ENCODE measurements at places on chromosomes 4 and X.

DNA sequence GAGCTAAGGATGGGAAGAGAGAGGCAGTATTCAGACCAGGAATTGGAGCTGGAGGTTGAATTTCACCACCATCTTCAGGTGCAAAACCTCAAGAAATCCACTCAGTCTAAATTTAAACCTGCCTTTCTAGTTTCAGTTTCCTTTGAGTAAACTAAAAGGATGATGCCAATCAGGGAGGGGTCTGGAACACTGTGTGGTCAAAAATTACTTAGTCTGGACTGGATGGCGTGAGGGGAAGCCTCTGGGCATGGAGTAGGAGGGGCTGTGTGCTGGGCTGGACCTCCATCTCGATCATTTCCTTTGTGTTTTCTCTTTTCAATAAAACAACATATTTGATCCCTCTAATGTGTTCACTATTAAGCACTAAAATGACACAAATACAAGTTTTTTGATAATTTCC is 120.1 kb downstream of the GC start:
- no peak for DNase-seq

DNA sequence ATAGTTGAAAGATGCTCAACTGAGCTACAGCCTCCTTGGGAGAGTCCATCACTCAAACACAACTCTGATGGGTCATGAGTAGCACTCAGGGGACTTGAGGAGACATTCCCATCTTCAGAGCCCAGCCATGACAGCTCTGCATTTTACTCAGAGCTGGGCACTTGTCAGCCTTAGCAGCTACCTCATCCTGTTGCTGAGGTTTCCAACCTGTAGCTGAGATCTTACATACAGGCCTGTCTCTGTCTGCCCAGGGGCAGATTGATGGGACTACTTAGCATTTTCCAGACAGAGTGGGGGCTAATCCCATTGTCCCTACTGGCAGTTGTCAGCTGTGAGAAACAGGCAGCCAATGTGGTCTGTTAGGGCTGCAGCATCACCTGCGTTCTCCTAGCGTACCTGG is 3.5 kb downstream of the FHDC1 start:
- no peak for DNase-seq

DNA sequence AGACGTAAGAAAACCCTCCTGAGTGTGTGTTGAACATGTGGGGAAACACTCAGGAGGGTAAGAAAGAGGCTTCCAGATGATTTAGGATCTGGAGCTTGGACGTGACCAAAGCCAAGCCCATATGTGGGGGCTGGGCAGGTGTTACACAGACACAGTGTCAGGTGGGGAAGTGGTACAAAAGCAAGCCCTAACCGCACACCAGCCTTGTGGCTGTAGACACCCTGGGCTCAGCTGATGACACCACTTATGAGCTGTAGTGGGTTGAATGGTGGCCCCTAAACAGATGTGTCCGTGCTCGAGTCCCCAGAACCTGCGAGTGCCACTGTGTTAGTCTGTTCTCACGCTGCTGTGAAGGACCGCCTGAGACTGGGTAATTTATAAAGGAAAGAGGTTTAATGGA is 25.0 kb upstream of the NSG1 start:
- no peak for DNase-seq

DNA sequence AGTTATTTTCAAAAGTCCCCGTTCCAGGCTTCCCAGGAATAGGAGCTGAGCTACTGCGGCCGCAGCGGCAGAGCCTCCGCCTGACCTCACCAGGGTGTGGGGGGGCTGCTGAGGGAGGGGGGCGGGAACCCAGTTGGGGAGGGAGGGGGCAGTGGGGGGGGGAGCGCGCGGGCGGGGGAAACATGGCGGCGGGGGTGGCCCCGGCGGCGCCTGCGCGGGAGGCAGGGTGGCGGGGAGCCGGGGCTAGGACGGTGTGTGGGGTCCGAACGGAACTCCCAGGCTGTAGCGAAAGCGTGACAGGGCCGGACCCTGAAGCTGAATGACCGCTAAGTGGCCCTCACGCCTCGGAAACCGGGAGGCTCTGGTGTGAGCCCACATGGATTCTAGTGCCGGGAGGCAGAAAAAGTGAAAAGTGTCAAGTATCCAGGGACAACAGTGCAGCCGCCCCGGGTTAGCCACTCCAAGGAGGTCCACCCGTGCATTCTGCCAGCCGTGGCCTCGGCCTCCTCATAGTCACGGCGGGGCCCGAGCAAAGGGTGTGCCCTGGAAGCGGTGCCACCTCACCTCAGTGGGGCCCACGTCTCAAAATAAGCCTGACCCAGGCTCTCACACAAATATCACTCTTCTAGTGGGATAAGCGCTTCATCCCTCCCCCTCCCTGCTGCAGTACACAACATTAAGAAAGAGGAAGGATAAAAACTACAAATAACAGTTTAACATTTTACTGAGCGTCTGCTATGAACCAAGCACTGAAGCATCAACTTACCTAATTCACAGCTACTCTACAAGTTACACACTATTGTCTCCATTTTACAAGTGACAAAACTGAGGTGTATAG is at the start of gene KLHL13:
Gene KLHL13, minus strand, starts transcription at position 98 of the 838 bp plus-strand sequence. CDS start 88,337 bp downstream, outside the sequence.
- peak; percentile 1 for DNase-seq

GRCh38 chr4:70818173-70818855 is 21.4 kb downstream of the GRSF1 start:
- DNase-seq = no peak

DNA sequence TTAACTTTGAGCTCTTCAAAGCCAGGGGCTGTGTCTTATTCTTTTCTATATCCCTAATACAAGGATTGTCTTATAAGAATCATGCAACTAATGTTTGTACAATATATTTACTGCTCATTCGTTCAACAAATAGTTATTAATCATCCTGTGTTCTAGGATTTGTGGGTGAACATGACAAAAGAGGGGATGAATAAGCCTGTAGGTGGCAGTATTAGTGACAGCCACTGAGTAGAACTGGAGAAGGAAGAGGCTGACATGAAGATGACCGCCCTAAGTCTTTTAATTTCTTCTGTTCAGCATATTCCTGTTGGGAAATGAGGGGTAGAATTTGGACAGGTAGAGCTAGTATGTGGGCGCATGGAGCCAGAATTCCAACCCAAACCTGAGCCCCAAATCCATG is 11.9 kb upstream of the LINC00632 start:
- DNase-seq = no peak

- no peak for DNase-seq
These were observed 54.2 kb downstream of the MND1 start for GRCh38 chr4:153398713-153399112.

GRCh38 chr4:71303850-71304249 is 35.0 kb upstream of the SLC4A4 start:
- no peak for DNase-seq

DNA sequence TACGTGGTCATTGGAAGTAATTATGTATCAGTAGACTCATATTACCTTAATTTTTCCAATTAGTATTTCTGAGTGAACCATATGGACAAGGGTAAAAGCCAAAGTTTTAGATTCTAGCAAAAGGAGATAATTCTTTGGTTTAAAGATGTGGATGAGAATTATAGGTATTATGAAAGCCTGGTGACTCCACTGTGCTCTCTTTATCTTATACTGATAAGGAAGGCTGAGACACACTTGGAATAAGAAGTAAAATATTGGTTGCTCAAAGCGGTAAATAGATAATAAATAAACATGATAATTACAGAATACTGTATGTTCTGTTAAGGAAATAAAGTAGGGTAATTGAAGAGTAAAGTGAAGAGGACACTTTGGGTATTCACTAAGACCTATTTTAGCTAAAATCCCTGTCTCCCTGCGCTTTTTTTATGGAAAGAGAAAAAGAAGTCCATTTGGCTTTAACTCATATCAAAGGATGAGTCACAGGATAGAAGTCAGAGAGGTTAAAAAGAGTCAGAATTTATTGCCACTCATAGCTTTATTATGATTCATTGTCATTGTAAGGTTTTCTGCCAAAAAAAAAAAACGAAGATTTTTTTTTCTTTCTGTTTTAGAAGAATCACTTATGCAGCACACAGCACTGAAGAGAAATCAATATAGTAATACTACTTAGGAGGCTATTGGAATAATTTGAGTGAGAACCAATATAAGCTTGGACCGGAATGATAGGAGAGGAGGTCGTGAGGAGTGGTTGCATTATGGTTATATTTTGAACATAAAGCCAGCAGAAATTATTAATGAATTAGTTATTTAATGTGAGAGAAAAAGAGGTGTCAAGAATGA is 2463.1 kb downstream of the ARAP2 start:
- DNase-seq = peak; percentile 54

GRCh38 chrX:13250826-13251580 is 68.8 kb downstream of the ATXN3L start:
- peak; percentile 96 for DNase-seq

DNA sequence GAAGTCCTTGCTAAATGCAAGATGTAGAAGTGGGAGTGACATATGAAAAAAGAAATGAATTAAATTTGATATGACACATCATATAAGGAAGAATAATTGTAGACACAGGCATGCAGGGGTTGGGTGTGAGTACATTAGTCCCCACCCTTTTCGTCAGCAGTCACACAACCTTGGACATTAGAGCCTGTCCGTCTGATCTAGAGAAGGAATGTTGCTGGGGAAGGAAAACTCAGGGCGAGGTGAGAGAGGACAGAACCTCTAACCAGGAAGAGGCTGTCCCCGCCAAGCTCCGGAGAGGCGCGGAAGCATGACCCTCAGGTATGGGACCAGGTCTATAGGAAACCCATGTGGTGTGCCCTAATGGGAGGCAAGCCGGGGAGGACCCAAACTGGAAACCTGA is 102.1 kb downstream of the RELL1 start:
- DNase-seq = no peak

All from iris pigment epithelial cell (primary cell).